ENCODE measurements at places on chromosomes 3 and 15. TPM values are rescaled to one million over a fixed set of nuclear protein-coding genes. Genes with fewer than 3 reads are reported as not detected.
A peak's percentile ranks its signal among the peaks of the same experiment; 100 is the strongest.

GRCh38 chr15:86735247-86736040, 655.8 kb downstream of the AGBL1 start:
- no peaks in the 10 kb centered on the region for H3K27me3 ChIP-seq
- no peak overlapping the region for H3K27ac ChIP-seq
- no peak for DNase-seq

DNA sequence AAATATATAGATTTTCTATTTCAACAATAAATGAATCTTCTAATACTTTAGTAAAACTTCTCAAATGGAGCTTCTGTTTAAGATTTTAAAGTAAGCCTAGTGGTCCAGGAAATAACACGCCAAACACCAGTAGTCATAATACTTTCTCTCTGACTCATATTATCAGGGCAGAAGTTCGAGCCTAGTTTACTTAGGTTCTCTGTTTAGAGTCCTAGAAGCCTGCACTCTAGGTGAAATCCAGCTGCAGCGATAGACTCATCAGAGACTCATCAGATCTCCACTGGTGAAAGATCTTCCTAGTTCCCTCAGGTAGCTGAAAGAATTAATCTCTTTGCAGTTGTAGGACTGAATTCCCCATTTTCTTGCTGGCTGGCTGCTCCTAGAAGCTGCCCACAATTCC, 552.5 kb upstream of the ROBO2 start:
- H3K36me3 ChIP-seq = no peaks in the 10 kb centered on the region
- no peak for DNase-seq
- no peak overlapping the region for H3K4me3 ChIP-seq
- H3K27ac ChIP-seq = no peak overlapping the region

DNA sequence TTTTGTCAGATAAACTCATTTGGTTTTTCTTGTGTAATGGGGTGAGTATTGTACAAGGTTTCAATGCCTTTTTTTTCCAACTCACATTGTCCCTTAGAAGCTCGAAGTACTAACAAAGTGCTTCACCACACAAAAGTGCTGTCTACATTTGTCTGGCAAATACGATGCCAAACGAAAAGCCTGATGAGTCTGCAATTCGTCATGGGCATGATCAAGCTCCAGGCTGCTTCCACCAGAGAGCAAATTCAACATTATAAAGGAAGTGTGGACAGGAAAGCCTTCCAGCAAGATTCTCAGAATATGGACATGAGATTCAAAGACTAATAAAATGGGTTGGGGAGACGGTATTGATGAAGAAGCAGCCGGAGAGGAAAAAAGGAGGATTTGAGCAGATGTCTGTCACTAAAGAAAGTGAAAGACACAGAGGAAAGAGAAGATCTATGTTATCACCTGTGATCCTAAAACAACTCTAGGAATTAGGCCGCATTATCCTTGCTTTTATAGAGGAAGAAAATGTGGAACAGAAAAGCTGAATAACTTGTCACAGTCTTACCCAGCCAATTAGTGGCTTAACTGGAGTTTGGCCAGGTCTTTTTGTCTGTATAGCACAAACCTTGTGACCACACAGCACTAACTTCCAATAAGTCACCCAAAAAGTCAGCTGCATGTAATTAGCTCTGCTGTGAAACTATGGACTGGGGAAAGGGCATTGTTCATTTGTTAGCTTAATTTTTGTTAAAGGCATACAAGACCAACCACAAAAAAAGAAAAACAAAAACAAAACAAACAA, 494.8 kb downstream of the FHIT start:
- H3K4me3 ChIP-seq = no peak overlapping the region
- no peaks in the 10 kb centered on the region for H3K4me1 ChIP-seq
- H3K27ac ChIP-seq = no peak overlapping the region
- DNase-seq = no peak
- H3K36me3 ChIP-seq = no peaks in the 10 kb centered on the region

GRCh38 chr3:157225001-157225400, 65.1 kb upstream of the CCNL1 start:
- no peak for DNase-seq
- H3K36me3 ChIP-seq = no peaks in the 10 kb centered on the region
- H3K27me3 ChIP-seq = no peaks in the 10 kb centered on the region
- H3K27ac ChIP-seq = no peak overlapping the region
- no peak overlapping the region for H3K4me3 ChIP-seq

DNA sequence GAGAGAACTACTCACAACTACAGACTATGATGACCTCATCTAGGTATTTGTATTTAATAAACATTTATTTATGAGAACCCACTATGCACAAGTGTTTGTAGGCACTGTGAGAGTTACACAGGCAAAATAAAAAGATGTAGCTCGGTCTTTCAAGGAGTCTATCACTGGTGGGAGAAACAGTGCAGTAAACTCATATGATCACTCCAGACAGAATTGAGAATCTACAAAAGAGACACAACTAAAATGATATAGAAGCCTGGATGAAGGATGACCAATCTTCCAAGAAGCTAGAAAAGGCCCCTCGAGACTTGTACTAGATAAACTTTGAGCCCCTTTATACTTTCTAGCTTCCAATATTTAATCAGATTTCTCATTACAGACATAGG, 70.2 kb upstream of the ZBTB20 start:
- no peaks in the 10 kb centered on the region for H3K36me3 ChIP-seq
- H3K4me1 ChIP-seq = no peaks in the 10 kb centered on the region
- no peak for DNase-seq
- H3K27ac ChIP-seq = no peak overlapping the region

- DNase-seq = no peak
- H3K36me3 ChIP-seq = no peaks in the 10 kb centered on the region
- peaks cover 9% of the 10 kb centered on the region for H3K4me1 ChIP-seq
- peak overlapping the region; percentile 80 for H3K27ac ChIP-seq
- H3K27me3 ChIP-seq = no peaks in the 10 kb centered on the region
Measured at GRCh38 chr3:24222165-24222805, 272.4 kb downstream of the THRB start.

- H3K4me3 ChIP-seq = no peak overlapping the region
- H3K36me3 ChIP-seq = no peaks in the 10 kb centered on the region
- H3K27ac ChIP-seq = no peak overlapping the region
- H3K4me1 ChIP-seq = no peaks in the 10 kb centered on the region
- no peaks in the 10 kb centered on the region for H3K27me3 ChIP-seq
- DNase-seq = no peak
Measured at GRCh38 chr15:33031324-33031821, 163.1 kb downstream of the FMN1 start.

DNA sequence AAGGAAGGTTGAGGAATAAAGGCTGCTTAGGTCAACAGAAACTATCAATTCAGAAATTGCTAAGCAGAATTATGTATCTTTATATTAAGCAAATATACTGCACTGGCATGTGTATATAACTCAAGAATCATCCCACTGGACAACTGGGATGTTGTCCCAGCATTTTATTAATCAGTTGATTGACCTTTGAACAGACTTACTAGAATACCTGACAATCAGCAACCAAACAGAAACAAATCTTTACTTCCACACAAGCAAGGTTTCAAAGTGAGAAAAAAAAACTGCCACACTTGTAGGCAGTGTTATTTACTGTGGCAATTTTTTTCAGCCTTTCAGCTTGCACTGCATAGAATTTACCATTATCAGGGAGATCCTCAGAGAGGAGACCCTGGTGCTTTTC, 218.8 kb downstream of the MAGI1 start:
- H3K27me3 ChIP-seq = no peaks in the 10 kb centered on the region
- DNase-seq = no peak
- no peak overlapping the region for H3K27ac ChIP-seq
- no peaks in the 10 kb centered on the region for H3K36me3 ChIP-seq
- H3K4me3 ChIP-seq = no peak overlapping the region

DNA sequence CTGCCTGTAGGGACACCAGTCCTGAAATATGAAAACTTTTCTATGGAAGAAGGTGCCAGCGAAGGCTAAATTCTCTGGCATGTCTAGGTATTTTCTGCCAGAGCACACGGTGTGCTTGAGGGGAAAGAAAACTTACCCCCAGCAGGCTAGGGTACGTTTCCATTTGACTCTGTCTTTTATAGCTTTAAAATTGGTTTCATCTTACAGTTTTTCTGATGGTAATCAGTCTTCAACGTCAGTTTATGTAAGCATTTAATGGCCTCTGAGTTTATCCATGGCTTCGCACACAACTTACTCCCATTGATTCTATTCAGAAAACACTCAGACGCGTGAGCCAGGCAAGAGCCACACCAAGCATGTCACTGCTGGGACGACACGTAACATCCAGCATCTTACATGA, 249.7 kb downstream of the ADAMTS17 start:
- H3K27me3 ChIP-seq = no peaks in the 10 kb centered on the region
- no peak overlapping the region for H3K4me3 ChIP-seq
- H3K4me1 ChIP-seq = no peaks in the 10 kb centered on the region
- no peak for DNase-seq
- no peak overlapping the region for H3K27ac ChIP-seq

DNA sequence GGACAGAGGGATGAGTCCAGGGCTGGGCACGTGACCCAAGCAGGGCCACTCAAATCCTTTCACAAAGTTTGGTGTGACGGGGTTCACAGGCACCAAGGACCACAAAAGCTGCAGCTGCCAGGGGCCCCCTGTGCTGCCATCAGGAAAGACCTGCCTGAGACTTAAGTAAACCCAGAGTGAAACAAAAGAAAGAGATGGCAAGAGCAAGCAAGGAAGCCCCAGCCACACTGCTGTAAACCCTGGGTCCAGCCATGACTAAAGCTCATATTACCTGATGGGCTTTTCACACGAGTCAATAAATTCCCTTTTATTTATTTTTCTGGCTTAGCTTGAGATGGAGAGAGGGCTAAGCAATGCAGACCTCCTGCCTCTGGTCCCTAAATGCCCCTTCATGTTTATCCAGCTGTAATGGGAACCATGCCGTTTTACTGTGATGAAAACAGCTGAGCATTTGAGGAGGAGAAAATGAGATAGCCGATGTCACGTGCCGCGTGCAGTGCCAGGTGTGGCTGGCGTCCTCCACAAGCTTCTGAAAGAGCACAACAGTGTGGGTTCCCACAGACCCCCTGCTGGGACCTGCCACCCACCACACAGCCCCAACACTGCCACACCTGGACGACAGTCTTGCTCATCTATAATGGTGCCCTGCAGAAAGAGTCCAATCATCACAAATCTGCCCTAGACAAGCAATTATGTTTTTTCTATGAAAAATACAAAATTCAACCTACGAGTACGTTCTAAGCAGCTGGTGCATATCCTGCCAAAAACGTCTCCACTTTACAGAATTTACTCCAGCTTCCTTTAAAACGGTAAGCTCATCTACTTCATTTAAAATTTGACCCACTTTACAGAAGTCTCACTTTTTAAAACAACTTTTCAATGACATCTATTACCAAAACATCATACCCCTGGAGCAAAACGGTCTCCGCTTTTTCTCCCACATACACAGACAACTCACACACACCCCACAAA, 34.2 kb downstream of the ADAMTS17 start:
- peak overlapping the region; percentile 65 for H3K27ac ChIP-seq
- no peaks in the 10 kb centered on the region for H3K36me3 ChIP-seq
- no peak for DNase-seq
- no peaks in the 10 kb centered on the region for H3K4me1 ChIP-seq

DNA sequence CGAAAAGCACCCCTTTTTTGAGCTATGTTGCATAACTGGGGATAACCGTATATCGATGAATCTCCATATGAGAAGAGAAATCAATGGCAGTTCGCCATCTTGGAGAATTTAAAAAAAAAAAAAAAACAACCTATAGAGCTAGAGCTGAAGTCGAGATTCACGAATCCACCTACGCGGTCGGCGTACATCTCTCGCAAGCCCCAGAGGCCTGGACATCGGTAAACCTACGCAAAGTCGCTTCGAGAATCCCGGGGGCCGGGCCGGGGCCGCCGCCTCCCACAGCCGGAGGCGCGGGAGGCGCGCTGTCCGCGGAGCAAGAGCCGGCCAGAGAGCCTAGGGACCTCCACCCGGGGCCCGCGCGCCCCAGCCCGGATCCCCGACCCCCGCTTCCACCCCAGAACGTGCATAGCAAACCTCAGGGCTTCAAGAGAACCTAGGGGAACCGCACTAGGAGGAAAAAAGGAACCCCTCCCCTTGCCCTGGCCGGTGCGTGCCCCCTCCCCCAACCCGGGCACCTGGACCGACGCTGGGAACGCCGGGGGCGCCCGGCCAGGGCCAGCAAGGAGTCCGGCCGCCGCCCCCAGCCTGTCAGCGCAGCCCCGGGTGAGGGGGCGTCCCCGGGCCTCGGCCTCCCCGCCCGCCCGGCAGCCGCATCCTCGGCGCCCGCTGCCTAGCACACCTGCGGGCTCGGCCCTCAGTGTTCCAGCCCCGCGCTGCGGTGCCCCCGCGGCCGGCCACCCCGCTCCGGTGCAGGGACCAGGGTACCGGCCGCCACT, 567 bp downstream of the PFN2 start:
- peak overlapping the region; percentile 95 for H3K27ac ChIP-seq
- H3K36me3 ChIP-seq = no peaks in the 10 kb centered on the region
- H3K27me3 ChIP-seq = no peaks in the 10 kb centered on the region

- peak; percentile 93 for DNase-seq
- H3K27me3 ChIP-seq = no peaks in the 10 kb centered on the region
- peaks cover 5% of the 10 kb centered on the region for H3K4me1 ChIP-seq
- no peaks in the 10 kb centered on the region for H3K36me3 ChIP-seq
- H3K4me3 ChIP-seq = peak within 1 kb of the TSS; percentile 93
Measured at GRCh38 chr15:43800286-43801141, at the start of gene HYPK. TSS of gene HYPK (plus strand) at chr15:43800599. CDS start at chr15:43800623, 24 bp downstream.

GRCh38 chr3:19735111-19735510, 198.9 kb downstream of the EFHB start:
- no peak overlapping the region for H3K4me3 ChIP-seq
- no peaks in the 10 kb centered on the region for H3K27me3 ChIP-seq
- no peak for DNase-seq
- no peaks in the 10 kb centered on the region for H3K36me3 ChIP-seq

The ROPN1 gene
- not detected for total RNA-seq
